GM04504 (cell line): ENCODE measurements at places on chromosomes 1 and 21.
A peak's percentile ranks its signal among the peaks of the same experiment; 100 is the strongest.

DNA sequence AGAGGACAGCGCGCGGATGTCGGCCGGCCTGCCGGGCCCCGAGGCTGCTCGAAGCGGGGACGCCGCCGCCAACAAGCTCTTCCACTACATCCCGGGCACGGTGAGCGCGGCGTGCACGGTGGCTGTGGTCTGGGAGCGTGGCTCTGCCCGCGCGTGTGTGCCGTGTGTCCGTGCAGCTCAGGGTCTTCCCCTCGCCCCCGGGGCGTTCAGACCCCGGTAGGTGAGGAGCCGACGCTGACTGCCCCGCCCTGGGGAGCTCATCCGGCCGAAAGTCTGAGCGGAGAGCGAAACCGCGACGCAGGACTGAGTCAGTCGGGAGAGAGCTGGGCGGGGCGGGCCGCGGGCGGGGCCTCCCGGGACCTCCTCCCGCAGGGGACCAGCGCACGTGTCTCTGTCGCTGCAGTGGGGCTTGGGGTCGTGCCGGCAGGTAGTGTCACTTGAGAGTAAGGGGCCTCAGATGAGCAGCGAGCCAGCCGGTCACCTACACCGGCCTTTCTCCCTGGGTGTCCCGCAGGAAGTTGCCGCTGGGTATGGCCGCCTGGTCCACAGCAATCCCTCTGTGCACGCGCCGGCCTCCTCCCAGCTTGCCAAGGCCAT is 520 bp downstream of the PLEKHN1 start:
- DNase-seq: peak; percentile 44

GRCh38 chr1:44698138-44698537 is 23.6 kb downstream of the ARMH1 start:
- DNase-seq: no peak

DNA sequence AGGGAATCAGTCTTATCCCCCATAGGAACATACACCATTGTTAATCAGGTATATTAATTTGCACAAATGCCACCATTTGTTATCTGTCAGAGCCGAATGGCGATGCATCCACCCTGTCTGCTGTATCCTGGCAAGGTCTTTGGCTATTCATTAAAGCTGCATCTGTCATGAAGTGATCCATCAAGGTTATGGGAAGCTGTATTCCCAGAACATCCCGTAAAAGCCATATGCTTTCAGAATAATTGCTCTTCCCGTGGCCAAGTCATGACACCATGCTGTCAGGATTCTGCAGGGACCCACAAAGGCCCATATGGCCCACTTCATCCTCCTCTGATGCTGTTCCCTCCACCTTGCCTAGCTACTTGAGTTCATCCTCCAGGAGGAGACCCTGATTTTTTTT is 103.9 kb downstream of the RAVER2 start:
- no peak for DNase-seq

DNA sequence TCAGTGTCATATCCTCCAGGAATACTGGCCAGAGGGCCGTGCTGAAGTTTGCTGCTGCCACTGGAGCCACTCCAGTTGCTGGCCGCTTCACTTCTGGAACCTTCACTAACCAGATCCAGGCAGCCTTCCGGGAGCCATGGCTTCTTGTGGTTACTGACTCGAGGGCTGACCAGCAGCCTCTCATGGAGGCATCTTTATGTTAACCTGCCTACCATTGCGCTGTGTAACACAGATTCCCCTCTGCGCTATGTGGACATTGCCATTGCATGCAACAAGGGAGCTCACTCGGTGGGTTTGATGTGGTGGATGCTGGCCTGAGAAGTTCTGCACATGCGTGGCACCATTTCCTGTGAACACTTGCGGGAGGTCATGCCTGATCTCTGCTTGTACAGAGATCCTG is 24.8 kb downstream of the MTR start:
- DNase-seq: no peak

GRCh38 chr1:114126261-114127095 is 27.2 kb downstream of the SYT6 start:
- DNase-seq: no peak

- DNase-seq: no peak
These were observed 973.5 kb upstream of the B3GALT2 start for GRCh38 chr1:194159941-194160340.

DNA sequence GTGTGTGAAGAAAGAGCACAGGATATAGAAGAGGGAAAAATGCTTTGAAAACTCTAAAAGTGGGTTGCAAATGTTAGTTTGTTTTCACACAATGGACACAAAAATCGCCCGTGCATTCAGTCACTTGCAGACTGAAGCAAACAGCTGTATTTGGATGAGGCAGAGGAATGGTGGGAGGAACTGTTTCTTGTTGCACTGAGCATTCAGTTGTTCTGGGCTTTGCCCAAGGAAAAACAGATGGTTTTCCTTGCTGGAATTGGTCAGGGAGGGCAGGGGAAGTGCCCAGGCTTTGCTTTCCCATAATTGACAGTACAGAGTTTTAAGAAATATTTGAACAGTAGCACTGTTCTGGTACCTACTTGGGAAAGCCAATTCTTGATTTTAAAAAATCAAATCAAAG is 19.5 kb upstream of the WARS2 start:
- no peak for DNase-seq

- DNase-seq: no peak
These were observed 33.6 kb downstream of the NUP133 start for GRCh38 chr1:229474509-229474908.

GRCh38 chr1:30172757-30173156 is 550.6 kb downstream of the MATN1 start:
- DNase-seq: no peak

DNA sequence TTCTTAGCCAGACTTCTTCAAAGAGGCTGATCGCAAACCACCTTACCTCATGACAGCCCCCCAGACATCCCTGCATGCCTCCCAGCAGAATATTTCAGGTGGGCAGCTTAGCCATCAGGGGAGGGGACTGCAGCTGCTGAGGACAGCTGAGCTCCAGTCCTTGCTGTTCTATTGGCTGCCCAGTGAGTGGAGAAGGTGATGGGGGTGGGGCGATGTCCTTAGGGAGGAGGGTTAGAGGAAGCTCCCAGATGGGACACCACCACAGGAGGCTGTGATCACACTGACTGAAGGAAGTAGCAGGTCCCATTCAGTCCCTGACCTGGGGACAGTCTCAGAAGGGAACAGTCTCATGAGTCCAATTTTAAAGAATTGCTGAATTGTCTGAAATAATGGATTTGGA is 38.3 kb downstream of the GJA5 start:
- DNase-seq: no peak

DNA sequence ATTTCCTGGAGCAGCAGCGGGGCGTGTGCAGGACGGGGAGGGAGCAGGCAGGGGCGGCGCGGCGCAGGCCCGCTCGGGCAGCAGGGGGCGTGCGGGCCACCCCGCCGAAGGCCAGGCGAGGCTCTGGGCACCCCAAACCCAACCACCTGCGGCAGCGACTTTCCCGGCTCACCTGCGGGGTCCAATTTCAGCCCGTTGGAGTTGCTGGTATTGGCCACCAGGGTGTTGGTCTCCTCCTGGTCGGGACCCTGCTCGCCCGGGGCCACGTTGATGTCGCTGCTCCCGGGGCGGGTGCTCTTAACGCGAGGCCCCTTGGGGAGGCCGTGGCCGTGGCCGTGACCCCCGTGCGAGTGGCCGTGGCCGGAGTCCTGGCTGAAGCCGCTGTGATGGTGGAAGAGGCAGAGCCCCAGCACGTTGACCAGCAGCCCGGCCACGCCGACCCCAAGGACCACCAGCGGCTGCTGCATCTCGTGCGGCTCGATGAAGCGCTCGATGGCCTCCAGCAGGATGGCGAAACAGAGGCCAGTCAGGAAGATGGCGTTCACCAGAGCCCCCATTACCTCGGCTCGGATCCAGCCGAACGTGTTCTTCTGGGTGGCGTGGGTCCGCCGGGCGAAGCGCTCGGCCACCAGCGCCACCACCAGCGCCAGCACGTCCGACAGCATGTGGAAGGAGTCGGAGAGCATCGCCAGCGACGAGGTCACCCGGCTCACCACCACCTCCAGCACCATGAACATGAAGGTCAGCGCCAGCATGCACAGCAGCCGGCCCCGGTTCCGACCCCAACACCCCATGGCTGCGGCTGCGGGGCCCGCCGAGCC is 932 bp downstream of the SLC30A1 start:
- no peak for DNase-seq

DNA sequence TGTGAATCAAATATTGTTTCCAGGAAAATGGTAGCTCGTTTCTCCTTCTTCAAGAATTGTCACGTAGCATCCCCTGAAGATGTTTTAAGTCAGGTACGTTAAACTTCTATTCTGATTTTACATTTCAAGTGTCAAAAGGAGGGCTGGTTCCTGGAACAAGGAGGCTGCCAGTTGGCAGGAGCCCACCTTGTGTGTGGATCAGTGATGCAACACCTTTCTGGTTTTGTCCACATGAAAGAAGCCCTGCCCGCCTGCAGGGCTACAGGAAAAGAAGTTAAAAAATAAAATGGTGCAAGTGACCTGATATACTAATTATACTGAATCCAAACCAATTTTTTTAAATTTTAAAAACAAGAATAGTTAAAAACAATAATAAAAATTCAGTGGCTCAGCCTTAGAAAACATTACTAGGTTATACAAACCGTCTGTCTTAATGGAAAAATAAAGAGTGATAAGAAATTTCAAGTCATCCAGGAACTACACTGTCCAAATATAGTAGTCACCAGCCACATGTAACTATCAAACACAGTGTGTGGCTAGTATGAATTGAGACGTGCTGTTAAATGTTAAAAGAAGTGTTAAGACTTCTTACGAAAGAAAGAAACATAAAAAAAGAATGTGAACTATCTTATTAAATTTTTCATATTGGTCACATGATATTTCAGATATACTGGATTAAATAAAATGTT is 123.1 kb downstream of the APP start:
- no peak for DNase-seq

DNA sequence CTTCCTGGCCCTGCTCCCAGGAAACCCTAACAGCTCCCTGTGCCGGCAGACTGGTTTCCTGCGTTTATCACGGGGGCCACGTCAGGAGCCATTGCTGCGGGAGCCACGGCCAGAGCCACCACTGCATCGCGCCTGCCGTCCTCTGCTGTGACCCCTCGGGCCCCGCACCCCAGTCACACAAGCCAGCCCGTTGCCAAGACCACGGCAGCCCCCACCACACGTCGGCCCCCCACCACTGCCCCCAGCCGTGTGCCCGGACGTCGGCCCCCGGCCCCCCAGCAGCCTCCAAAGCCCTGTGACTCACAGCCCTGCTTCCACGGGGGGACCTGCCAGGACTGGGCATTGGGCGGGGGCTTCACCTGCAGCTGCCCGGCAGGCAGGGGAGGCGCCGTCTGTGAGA is 26.1 kb downstream of the RNF223 start:
- DNase-seq: no peak

DNA sequence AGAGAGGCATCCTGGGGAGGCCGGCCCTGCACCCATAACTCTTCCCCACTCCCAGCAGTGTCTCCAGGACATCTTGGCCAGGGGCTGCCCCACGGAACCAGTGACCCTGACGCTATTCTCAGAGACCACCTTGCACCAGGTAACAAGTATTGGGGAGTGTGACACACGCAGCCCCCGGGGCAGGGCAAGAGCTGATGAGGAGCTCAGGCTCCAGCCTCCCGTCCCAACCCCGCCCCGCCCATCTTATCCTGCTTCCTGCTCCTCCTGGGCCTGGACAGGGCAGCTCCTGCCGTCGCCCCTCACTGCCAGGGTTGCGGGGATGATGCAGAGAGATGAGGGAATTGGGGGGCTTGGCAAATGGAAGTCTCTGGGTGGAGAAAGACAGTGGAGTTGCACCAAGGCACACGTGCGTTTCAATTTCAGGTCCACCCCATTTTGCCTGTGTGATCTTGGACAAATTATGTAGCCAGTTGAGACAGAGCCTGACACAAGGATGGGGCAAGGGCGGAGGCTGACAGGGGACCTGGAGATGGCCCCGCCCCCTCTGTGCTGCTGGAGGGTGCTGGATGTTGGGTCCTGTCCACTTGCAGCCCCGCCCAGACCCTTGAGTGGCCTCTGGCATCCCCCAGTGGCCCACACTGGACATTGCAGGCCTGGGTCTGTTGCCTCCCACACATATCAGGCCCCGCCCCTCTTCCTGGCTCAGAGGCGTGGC is 10.7 kb downstream of the CLCNKA start:
- peak; percentile 57 for DNase-seq

- no peak for DNase-seq
These were observed 5.0 kb downstream of the MEF2D start for GRCh38 chr1:156495401-156496140.

GRCh38 chr1:153957744-153958110 is 685 bp downstream of the CRTC2 start:
- no peak for DNase-seq

- no peak for DNase-seq
These were observed 88.4 kb upstream of the COL6A1 start for GRCh38 chr21:45892916-45893739.

DNA sequence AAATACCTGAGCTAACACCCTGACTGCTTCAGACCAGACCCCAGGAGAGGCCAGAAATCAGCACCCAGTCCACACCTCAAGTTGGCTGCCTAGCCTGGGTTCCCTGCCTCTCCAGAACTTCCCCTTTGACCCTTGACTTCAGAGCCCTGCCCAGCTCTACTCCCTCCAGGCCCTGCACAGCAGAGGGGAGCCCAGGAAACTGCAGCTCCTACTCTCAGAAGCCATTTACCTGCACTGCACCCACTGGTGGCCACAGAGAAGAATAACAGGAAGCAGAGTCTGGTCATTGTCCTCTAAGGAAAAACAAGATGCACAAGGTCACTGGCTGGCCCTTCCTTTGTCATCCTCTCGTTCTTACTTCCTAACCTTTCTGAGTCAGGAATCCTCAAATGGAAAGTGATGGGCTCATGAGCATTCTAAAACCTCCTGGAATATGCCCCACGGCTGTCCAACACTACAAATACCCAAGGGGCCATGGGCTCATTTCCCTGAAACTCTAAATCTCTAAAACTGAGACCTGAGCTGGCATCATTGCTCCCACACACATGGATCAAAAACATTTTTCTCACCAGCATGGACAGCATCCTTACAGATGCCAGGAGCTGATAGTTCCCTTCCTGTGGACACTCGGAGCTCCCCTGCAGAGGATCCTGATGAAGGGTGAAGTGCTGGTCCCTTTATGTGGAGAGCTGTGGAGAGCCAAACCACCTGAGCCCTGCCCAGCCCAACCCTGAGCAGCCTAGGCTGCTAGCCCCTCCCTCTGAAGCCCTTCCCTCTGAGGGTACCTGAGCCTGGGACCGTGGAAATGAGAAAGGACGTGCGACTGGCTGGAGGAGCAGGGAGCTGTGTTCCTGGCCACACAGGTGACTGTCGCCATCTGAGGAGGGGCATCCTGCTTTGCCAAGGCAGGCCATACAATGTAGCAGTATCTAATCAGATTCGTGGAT is at the start of gene ITLN2:
ITLN2 (minus strand) TSS at position 652 of the 947 bp plus-strand sequence; CDS start at position 584, 68 bp downstream.
- peak; percentile 6 for DNase-seq

- DNase-seq: no peak
These were observed 484.1 kb upstream of the USP24 start for GRCh38 chr1:55699228-55699627.

DNA sequence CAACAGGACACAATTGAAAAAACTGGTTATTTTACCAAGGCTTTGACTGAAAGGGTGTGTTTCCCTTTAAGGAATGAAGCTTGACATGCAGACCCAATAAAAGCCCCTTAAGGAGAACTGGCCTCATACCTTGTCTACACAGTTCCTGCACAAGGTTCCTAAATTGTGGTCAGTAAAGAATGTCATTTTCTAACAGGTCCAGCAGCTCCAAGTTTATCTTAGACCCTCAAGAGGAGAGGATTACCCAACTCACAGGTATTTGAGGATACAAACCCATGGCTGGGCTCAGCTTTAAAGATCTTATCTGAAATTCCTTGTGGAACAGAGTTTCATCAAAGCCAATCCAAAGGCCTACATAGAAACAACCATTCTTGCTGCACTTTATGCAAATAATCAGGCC is 31.4 kb upstream of the CBR3 start:
- DNase-seq: no peak
